Foreskin melanocyte (primary cell): ENCODE measurements at places on chromosomes 6 and 20.

DNA sequence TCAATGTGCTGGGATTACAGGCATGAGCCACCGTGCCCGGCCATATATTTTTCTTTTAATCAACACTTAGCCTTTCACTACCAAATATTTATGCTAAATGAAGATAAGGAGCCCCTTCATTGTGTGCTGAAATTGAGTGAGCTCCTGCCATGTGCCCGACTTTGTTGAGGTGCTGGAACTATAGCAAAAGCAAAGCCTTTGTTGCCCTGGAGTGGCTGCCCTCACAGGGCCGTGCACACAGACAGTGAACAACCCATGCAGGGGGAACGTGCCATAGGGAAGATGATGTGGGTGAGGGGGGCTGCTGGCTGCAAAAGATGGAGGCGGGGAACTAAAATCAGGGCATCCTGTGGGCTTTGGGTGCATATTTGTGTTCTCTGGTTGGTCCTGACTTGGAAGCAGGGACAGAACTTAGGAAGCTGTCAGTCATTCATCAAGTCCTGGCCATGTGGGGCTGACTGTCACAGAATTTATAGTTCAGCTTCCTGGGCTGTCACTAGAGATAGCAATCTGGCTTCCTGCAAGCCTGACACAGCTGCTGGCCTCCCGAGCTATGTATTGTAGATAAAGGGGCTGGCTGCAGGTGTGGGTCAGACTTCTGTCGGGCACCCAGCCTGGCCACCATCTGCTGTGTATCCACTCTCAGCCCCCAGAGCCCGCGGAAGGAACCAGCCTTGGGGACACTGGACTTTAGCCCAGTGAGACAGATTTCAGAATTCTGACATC lies 56.8 kb upstream of the MPC1 start:
- DNase-seq: no peak

DNA sequence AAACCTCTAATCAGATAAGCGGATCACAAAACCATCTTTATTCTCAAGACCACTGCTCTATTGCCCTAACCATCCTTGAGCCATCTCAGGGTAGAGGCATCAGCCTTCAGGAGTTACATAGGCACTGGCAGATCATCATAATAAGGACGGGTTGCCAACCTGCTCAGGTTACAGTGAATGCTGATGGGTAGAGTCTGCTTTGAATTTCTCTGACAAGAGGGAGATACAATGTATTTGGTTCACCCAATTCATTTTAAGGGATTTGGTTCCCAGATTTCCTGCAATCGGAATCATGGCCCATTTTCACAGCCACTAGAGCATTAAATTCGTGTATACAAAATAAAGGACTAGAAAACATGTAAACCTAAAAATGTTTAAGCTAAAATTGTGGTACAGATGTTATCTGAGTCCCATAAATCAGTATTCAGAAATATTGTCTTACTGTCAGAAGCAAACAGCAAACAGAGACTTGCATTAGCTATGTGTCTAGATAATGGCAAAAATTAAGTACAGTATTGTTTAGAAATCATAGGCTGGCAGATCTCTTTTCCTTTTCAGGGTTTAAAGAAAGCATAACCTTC lies 41.9 kb upstream of the TMEM170B start:
- no peak for DNase-seq

- no peak for DNase-seq
Measured at GRCh38 chr6:15358579-15359327, 112.9 kb downstream of the JARID2 start.

DNA sequence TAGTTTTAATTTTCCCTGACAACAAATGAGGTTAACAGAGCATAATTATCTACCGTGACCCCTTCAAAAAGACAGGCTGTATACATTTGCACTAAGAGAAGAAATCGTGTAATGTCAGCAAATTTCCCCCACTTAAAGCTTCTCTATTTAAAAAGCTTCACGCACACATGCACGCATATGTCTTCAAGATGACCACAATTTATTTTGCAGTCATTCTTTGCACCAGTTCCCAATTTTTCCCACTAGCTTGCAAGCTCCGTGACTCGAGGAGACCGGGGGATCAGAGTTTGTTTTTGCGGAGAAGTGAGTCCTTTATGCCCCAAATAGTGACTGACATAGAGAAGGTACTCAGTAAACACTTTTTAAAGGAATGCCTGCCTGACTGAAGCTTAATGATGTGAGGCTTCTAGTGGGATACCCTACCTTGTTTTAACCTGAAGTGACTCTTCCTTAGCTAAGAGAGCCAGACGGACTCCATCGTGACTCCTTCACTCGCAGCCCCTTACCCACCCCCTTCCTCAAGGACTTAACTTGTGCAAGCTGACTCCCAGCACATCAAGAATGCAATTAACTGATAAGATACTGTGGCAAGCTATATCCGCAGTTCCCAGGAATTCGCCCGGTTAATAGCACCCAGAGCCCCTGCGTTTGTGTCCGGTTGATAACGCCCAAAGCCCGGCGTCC lies 9.3 kb upstream of the NQO2 start:
- no peak for DNase-seq

- DNase-seq: no peak
Measured at GRCh38 chr6:149477544-149477943, 7.3 kb downstream of the ZC3H12D start.

DNA sequence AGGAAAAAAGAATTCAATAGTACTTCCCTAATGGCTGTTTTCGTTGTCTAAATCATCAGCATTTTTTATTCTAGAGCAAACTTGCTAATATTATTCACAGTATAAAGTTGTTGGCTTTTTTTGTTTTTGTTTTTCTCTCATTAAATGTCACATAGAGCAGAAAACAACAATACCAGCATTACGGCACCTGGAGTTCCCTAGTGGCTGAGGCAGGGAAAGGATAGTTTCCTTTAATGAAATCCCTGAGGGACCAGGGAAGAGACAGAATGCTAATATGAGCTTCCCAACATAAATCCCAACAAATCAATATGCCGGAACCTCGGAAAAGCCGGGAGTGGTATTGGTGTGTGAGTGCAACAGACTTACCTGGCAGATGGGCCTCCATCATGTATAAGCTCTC lies 235.2 kb upstream of the ASCC3 start:
- DNase-seq: no peak

DNA sequence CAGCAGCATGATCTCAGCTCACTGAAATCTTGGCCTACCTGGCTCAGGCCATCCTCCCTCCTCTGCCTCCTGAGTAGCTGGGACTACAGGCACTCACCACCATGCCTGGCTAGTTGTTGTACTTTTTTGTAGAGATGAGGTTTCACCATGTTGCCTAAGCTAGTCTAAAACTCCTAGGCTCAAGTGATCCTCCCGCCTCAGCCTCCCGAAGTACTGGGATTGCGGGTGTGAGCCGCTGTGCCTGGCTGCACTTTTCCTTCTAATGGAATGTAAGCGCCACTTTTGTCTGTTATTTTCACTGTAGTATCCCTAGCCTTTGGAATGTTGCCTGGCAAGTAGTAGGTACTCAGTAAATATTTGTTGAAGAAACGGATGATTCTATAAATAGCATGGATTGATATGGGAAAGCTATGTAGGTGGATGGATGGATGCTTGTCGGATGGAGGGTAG lies 10.4 kb upstream of the TRIB3 start:
- DNase-seq: no peak

- peak; percentile 30 for DNase-seq
Measured at GRCh38 chr20:37384683-37385174, 38.8 kb downstream of the SRC start.
